CD4-positive, alpha-beta T cell treated with Interleukin-6 for 4 hours (primary cell): ENCODE measurements at places on chromosomes 2 and 18.

DNA sequence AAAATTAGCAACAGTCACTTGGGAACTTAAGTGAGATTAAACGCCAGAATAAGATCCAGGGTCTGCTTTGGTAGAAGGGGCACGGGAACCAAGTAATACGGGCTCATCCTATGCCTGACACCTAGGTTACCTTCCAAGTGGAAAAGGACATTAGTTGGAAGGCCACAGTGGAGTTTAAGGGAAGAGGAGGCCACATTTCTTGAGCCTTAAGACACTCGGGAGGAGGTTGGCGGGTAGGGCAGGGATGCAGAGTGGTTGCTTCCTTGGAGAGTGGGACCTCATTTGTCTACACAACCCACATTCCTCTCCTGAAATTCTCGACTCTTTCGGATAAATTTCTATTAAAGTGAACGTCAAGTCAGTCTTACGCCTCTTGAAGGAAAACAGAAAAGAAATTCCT is 510 bp upstream of the DNAH6 start:
- no peak for DNase-seq

GRCh38 chr2:607709-608108 is 69.5 kb downstream of the TMEM18 start:
- no peak for DNase-seq

GRCh38 chr2:148237911-148238310 is 217.0 kb downstream of the MBD5 start:
- no peak for DNase-seq

GRCh38 chr2:216621292-216621691 is 11.9 kb upstream of the IGFBP2 start:
- no peak for DNase-seq

GRCh38 chr18:60543646-60544045 is 171.1 kb upstream of the MC4R start:
- DNase-seq = no peak

DNA sequence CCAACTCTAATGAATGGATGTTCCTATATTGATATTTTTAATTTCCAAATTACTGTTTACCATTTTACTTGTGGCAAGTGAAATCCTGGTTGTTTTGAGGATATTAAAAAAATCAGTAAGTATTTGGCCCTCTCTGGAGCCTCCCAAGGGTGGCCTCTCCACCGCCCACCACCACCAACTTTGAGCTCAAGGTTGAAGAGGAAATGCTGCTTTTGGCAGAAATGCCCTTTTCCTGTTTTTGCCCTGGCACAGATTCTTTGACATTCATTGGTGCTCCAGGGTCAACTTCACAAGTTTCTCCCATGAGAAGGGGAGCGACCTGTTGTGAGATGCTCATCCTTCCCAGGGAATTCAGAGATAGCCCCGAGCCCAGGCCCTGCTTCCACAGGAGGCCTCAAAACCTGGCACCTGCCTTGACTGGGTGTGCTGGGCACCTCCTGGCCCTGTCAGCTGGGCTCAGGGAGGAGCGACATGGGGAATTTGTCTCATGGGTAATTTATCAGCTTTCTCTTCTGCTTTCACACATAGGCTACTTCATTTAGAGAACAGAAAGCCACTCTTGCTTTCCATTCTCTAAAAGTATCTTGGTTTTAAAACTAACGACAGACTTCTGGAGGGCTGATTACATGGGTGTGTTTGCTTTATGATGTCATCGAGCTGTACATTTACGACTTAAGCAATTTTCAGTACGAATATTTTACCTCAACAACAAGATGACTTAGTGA is 6.9 kb downstream of the CD8A start:
- no peak for DNase-seq

- peak; percentile 2 for DNase-seq
These were observed 634 bp downstream of the PTPRM start for GRCh38 chr18:7567474-7568425.

DNA sequence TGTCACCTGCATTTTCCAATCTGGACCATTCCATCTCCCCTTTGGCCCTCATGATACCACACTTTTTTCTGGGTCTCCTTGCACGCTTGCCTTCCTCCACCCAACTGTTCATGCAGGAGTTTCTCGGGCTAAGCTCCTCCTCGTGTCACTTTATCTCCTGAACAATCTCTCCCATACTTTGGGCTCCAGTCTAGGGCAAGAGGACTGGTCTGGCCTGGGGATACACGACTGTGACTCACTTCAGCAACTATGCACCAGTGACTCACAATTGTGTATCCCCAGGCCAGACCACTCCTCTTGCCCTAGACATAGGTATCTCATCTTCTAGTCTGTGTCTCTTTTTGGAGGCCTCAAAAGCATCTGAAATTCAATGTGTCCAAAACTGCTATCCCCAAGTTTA is 149.4 kb upstream of the PTPRM start:
- DNase-seq = no peak

DNA sequence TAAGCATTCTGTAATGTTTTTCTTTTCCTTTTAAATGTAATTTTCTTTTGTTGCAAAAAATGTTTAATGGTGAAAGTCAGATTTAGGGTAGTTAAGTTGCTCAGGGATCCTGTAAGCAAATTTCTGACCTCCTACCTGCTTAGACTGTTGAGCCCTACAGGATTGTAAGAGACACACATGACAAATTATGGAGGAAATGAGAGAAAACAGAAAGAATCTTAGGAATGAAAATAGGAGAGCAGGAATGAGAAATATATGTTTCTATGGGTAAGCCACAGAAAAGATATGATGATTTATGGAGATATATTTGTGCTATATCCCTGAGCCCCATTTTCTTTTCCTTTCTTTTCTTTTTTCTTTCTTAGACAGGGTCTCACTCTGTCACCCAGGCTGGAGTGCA is 28.3 kb downstream of the CYBRD1 start:
- no peak for DNase-seq

DNA sequence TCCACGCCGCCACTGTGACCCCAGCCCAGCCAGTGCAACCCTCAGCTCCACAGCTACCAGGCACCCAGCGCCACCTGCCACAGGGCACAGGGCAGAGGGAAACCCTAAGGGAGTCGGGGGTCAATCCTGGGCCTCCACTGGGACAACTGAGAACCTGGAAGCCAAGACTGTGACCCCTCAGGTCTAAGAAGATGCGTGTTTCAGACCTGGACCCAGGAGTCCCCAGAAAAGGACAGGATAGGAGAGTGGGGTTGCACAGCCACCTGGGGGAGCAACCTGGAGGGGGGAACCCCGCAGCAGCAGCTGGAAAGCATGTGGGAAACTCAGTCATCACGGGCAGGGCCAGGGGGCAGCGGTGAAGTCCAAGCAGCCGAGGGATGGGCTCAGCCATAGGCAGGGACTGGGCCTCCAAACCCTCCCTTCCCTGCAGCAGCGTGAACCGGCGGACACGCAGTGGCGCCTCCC is 4.1 kb downstream of the ESPNL start:
- no peak for DNase-seq

DNA sequence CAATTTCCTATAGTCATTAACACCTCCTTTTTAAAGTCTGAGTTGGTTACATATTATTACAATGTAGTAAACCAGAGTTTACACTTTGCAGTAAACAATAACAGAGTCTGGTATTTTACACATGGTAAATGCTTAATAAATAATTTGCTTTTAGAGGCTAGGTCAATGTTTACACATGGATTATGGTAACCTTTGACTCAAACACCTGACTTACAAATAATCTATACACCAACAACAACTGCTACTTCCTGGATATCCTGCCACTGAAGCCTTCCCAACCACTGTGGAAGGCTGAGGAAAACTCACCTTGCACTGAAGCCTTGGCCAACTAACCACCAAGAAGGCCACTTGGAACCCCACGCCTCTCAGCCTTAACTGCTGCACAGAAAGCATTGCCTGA is 5.4 kb downstream of the ALS2 start:
- DNase-seq = no peak

GRCh38 chr2:219634951-219635751 is 7.7 kb downstream of the SLC4A3 start:
- DNase-seq = no peak

GRCh38 chr2:49162151-49162550 is 7.8 kb upstream of the FSHR start:
- DNase-seq = no peak

DNA sequence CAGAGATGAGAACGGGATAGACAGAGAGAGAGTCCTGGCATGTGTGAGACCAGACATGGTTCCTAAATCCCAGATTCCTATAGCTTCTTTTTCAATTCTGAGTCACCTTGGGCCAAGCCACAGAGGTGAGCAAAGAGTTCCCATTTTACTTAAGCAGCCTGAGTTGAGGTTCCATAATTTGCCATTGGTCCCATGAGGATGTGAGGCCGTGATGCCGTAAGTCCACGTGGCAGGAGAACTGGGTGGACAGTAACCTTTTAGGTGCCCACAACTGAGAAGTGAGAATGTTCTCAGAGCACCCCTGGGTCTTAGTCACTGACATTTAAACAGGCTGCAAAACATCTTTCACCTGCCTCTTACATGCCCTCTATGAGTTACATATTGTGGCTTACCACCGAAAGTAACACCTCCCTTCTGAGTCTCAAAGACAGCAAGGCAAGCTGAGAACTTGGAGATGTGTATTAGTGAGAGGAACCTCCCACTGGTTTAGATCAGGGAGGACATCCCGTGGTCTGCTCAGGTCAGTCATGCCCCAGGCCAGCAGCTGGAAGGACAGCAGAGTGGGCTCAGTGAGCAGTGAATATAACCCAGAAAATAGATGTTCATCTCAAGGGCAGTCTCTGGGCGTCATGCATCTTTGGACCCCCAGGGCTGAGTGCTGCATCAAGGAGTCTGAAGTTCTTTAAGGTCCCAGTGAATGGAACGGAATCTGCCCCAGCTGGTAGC is 127.9 kb upstream of the LGALSL start:
- DNase-seq = peak; percentile 58

GRCh38 chr2:75787532-75788132 is 76.9 kb upstream of the GCFC2 start:
- DNase-seq = no peak

GRCh38 chr2:156189143-156189542 is 143.4 kb downstream of the NR4A2 start:
- no peak for DNase-seq

DNA sequence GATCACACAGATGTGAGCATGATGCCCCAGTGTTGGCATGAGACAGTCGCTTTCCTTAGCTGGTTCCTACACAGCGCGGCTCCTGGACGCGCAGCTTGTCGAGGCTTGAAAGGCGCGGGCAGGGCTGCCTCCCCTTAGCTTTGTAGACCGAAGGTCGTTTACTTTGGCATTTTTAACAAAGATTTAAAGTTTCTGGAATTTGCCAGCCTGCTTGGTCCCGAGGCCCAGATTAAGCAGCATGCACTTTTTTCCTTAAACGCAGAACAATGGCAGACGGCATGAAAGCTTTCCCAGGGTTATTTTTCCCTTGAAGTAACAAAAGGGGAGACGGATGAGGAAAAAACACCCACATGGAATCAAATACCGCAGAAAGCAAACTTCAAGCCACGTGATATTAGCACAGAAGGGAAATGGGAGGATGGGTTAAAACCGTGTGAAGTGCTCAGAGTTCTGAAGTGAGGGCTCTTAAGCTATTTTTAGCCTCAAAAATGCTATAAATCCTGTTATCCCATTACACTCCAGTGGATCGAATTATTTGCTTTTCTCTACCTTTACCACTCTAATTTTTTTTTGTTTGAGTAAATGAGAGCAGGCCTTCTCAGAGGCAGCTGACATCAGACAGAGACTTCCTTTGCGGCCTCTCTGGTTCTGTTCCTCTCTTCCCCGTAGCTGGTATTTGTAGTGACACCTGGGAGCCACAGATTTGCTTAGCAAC is 55.7 kb downstream of the NPAS2 start:
- DNase-seq = peak; percentile 9

DNA sequence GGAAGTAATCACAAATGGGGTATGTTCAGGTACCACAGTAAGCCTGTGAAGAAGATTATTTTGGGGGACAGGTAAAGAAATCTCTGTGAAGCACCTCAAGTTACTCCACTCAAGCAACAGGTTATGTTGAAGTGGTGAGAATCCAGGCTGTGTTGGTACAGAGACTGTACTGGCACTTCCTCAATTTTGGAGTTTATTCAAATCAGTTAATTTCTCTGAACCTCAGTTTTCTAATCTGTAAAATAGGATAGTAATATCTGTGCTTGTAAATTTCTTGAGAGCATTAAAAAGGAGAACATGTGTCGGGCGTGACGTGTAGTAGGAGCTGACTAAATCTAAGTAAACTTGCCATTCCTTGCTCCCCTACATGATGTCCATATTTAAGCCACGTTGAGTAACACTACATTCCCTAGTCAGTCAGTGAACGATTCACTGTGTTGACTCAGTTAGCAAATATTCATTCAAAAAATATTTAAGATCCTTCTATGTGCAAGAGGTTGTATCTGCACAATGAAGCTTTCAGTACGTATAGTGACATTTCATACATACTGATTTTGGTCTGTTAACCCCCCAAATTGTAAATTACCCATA is 504.2 kb downstream of the ZEB2 start:
- no peak for DNase-seq

DNA sequence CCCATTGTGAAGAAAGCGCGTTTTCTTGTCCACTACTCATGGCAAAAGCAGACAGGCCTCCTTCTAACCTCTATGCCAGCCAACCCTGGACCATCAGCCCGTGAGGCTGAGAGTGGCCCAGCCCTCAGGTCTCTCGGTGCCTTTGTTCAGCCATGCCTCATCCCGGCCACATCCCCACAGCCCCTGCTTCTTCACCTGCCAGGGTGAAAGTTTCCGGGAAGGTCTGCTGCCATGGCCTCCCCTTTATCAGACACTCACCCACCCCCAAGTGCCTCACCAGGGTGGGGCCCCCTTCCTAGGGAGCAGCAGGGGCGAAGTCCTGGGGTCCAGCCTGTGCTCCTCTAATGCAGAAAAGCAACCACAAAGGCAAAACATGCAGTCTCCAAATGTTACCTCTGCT is 478.4 kb upstream of the SALL3 start:
- no peak for DNase-seq

- DNase-seq = no peak
These were observed 6.4 kb downstream of the ITSN2 start for GRCh38 chr2:24353973-24354372.

DNA sequence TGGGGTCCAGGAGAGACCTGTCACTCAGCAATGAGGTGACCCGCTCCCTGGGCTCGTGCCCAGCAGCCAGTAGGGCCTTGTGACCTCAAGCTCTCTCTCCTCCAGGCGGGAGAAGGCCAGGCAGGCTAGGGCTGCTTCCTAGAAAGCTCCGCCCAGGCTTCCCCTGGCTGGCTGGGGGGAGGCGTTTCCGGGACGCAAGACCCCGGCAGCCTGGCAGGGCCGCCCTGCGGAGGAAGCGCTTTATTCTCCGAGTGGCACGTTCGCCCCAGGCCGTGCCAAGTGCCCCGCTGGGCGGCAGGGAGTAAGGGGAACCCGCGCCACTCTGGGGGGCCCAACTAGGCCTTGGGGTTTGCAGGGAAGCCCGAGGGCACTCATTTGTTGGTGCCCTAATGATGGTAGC is 21.2 kb upstream of the EPAS1 start:
- peak; percentile 26 for DNase-seq

GRCh38 chr18:42792731-42793130 is 322.8 kb downstream of the RIT2 start:
- no peak for DNase-seq

DNA sequence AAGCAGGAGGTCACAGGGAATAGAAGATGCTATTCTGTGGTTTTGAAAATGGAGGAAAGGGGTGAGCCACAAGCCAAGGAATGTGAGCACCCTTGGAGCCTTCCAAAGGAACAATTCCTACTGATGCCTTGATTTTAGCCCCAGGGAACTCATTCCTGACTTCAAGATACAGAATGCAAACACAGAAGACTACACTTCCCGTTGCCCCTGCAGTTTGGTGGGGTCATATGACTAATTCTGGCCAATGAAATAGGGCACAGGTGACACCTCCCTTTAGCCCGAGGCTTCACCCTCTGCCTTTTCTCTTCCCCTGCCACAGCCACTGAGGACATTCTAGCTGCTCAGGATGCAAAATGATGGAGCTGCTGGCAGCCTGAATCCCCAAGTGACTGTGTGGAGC is 126.1 kb downstream of the INHBB start:
- DNase-seq = no peak

GRCh38 chr2:186256540-186256939 is 229.5 kb upstream of the ZC3H15 start:
- DNase-seq = no peak
